ENCODE measurements at places on chromosomes 1 and 21.

DNA sequence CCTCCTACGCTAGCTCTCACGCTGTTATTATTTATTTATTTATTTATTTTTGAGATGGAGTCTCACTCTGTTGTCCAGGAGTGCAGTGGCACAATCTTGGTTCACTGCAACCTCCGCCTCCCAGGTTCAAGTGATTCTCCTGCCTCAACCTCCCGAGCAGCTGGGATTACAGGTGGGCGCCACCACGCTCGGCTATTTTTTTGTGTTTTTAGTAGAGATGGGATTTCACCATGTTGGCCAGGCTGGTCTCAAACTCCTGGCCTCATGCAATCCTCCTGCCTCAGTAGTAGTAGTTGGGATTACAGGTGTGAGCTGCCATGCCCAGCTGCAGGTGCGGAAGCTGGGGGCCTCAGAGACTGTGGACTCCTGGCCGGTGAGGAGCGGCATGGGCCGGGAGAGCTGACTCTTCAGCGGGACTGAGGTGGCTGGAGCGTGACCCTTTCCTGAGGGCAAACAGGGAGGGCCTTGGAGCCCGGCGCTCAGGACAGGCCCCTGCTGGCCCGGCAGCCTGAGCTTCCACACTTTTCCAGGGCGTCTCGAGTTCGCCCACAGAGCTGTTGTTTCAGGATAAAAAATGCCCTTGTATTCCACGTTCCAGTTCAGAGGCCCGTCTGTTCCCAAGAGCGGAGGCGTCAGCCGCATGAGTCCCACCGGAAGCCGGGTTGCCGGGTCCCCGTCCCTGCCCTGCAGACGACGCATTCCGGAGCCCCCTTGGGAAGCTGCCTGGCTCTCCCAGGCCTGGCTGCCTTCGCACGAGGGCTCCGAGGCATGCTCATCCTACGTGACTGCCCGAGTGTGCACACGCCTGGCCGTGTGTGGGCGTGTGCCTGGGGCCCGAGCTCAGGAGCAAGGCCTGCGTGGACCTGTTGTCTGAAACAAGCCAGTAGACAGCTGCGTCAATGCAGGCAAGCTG, 126.2 kb downstream of the SIK1 start:
- DNase-seq = no peak

GRCh38 chr1:89995598-89996449, 914 bp downstream of the ZNF326 start:
- no peak for DNase-seq

DNA sequence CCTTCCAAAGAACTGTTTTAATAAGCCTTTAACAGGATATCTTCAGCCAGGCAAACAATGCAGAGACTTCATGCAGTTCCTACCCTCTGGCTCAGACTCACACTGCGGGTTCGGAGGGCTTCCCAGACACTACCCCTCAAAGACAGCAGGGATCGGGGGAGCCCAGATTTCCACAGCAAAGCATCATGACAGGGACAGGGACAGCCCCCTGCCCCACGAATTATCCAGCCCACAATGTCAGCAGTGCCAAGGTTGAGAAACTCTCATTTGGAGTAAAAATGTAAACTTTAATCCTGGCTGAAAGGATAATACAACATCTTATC, 20.1 kb downstream of the NPHP4 start:
- DNase-seq = no peak

GRCh38 chr1:94872771-94873495, 52.8 kb downstream of the SLC44A3 start:
- no peak for DNase-seq

GRCh38 chr1:13507075-13507474, 6.7 kb downstream of the LRRC38 start:
- DNase-seq = no peak

GRCh38 chr1:66176012-66176715, 357.8 kb upstream of the SGIP1 start:
- DNase-seq = no peak
